Activated CD4-positive, alpha-beta T cell treated with anti-CD3 and anti-CD28 coated beads, Interleukin-2, amount 50 U/mL, for 4 hours (primary cell): ENCODE measurements at places on chromosomes 11 and 22.

- DNase-seq: no peak
Observed at GRCh38 chr11:7793233-7793632, 3.5 kb downstream of the OR5P2 start.

DNA sequence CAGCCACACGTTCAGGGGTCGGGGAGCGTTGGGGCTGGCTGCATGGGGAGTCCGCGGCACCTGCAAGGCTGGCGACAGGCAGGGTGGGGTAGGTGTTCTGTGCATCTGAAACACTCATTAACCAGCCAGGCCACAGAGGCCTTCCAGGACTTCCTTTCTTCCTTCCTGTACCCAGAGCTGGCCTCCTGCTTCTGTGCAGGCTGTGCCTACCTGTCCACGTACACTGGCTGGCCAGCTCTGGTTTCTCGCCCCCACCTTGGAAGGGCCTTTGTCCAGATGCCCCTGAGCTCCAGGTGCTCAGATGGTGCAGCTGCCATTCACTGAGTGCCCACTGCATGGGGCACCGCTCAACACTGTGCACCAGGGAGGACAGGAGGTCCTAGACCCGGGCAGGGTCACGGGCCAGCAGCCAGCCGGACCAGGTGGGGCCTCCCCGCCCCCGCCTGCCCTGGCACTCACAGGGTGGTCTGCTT, 15.9 kb downstream of the TTLL12 start:
- no peak for DNase-seq

DNA sequence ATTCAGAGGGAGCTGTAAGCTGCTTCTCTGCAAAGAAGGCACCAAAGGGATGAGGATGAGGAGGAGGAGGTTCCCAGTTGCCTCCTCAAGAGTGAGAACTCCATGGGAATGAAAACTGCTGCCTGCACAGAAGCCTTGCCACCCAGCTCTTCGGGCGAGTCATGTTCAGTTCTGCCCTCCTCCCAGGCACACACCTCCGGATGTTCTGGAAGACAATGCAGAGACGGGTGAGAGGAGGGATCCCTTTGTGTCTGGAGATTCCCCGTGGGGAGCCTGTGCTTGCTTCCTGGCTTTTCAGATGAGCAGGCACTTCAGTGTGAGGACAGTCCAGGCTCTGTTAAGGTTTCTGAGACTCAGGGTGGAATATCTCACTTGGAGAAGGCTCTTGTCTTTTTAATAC, 295.6 kb downstream of the DDX10 start:
- DNase-seq: no peak

- no peak for DNase-seq
Observed at GRCh38 chr11:73413256-73413655, 37.1 kb downstream of the RELT start.

GRCh38 chr11:44684859-44685281, 41.9 kb upstream of the TSPAN18 start:
- no peak for DNase-seq

GRCh38 chr11:67174311-67174710, 55.2 kb downstream of the KDM2A start:
- no peak for DNase-seq
